ENCODE measurements at places on chromosomes 1 and 21. TPM values are rescaled to one million over a fixed set of nuclear protein-coding genes. Genes with fewer than 3 reads are reported as not detected.

CELA3B gene
- not detected for total RNA-seq

CBR3 gene
- total RNA-seq, result 19.2 TPM

B3GALT6 gene
- 13.6 TPM for total RNA-seq

RNF186 gene
- not detected for total RNA-seq

SERINC2 gene
- 0.23 TPM for total RNA-seq

HSD11B1 gene
- 2.1 TPM for total RNA-seq

MYBPH gene
- not detected for total RNA-seq

COL11A1 gene
- total RNA-seq, result not detected

TRIM46 gene
- total RNA-seq, result 8.6 TPM

TCHH gene
- total RNA-seq, result not detected

KRTAP12-2 gene
- total RNA-seq, result not detected

PFKFB2 gene
- total RNA-seq, result 6.9 TPM

AQP10 gene
- not detected for total RNA-seq

FMOD gene
- total RNA-seq, result 2.2 TPM

MATN1 gene
- 1.2 TPM for total RNA-seq

OR6K3 gene
- not detected for total RNA-seq

TRIM67 gene
- total RNA-seq, result not detected

COG2 gene
- 34.0 TPM for total RNA-seq

GSTM5 gene
- total RNA-seq, result 0.81 TPM

NPHS2 gene
- not detected for total RNA-seq

Data from activated T-cell treated with anti-CD3 and anti-CD28 coated beads, Interleukin-2, amount 50 U/mL, for 72 hours (primary cell).